ENCODE measurements at places on chromosomes 12 and 14.

DNA sequence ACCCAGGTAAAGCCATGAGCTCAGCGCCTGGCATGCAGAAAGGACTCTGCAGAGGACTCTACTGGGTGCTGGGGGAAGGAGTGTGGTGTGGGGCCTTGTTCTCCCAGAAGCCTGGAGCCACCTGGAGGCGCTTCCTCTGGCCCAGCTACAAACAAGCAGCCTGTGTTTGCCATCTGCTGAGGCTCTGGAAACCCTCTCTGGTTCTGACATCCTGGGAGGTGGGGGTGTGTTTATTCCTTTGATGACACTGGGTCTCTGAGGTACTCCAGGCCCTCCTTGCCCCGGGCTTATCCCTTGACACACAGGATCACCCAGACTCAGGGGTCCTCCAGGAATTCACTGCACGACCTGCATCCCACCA lies 44.9 kb downstream of the RNF34 start:
- no peak for DNase-seq

GRCh38 chr12:57524814-57525614 lies 2.4 kb downstream of the MBD6 start:
- DNase-seq = no peak

DNA sequence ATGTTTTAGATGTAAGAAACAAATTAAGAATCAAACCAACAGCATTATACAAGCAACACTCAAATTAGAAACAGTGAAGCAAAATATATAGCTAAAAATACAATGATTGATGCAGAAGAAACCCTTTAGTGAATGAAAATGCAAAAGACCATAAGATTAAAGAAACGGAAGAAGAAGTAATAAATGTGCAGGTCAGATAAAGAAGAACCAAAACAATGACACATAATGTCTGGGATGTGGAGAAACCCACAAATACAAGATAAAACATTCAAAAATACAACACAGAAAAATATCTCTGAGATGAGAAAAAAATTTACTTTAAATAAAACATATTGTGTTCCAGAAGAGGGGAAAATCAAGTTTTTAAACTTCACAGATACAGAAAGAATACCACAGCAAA lies 73.4 kb upstream of the AVPR1A start:
- DNase-seq = no peak

- DNase-seq = no peak
Measured at GRCh38 chr12:45713078-45713477, 16.4 kb upstream of the ARID2 start.

GRCh38 chr12:6614513-6615172 lies 7.5 kb upstream of the CHD4 start:
- no peak for DNase-seq

- DNase-seq = no peak
Measured at GRCh38 chr12:104473374-104473983, 16.7 kb downstream of the CHST11 start.

DNA sequence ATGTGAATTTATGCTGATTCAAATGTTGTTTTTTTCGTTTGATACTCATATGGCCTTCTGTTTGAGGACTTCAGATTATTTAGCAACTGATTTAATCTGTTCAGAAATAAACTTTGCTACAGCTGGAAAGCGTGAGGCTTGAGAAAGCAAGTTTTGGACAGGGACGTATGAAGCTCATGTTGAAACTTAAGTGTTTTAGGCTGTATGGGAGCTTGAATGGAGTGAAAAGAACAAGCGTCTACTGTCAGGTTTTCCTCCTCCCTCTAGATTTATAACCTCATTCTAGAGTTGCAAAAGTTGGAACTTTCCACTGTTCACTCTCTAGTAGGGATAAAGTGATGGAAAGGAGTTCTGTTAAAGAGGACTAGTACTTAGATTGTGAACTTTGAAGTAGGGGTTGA lies 1.0 kb downstream of the PRPF39 start:
- no peak for DNase-seq

- no peak for DNase-seq
Measured at GRCh38 chr12:81668475-81668874, 90.7 kb downstream of the PPFIA2 start.

- DNase-seq = peak; percentile 3
Measured at GRCh38 chr14:102020058-102020971, 55.9 kb downstream of the DYNC1H1 start.

DNA sequence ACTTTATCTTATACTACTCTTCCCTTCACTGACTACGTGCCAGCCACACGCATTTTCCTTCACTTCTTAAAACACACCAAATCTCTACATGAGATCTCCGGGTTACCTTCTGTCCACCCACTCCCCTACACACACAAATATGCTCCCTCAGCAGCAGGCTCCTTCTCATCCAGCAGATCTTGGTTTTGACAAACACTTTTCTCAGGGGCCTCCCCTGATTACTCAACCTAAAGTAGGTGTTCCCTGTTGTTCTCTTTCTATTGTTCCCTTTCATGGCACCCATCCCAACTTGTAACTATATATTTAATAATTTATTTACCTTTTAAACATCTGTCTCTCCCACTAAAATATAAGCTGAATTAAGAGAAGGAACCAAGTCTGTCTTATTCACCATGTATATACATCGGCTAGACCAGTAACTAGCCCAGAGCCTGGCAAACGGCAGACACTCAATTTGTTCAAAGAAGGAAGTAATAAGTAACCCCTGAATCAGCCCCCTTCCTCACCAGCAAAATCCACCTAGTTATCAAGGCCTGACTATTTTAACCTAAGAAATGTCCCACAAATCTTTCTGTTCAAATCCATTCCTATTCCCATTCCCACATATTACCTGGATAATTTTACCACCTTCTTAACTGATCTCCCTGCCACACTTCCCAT lies 2.7 kb downstream of the C2CD5 start:
- DNase-seq = no peak

DNA sequence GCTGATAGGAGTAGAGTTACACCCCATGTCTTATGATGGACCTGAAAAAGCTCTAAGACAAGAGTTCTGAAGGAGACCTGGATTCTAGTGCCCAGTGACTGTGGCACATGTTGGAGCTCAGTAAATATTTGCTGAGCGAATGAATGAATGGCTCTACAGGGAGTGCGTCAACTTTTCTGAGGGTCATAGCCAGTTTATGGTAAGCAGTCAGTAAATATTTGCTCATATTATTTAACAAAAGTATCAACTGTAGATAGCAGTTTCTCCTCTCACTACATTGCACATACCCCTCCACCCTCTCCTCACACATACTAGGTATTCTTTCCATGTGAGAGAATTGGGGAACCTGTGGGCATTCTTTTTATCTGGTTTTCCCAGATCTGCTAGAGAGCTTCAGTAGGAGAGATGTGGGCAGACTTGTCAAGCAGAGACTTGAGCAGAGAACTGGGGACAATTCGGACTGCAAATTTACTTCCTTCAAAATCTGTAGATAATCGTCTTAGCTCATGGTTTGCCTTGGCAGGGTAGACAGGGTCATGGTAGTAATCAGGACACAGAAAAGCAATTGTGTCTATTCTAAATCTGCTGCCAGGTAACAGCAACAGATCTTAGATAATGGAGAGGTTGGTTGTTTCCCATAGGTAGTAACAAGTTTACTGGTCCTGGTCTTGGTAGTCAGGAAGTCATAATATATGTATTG lies 5.7 kb downstream of the SLC4A8 start:
- no peak for DNase-seq

DNA sequence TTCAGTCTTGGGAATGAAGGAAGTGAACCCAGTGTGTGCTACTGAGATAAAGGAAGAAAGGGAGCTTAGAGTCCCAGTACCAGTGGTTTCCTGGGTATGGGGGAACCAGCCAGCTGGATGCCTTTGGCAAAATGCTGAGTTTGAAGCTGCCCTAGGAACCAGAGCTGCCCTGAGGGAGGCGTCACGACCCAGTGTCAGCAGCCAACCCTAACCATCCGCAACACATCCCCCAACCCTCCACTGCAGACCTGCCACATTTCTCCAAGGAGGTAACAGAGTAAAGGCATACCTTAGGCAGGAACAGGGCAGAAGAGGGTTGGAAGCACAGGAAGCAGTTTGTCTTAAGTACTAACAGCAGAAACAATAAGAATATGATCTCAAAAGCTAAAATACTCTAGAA lies 28.6 kb downstream of the PRDM4 start:
- no peak for DNase-seq

DNA sequence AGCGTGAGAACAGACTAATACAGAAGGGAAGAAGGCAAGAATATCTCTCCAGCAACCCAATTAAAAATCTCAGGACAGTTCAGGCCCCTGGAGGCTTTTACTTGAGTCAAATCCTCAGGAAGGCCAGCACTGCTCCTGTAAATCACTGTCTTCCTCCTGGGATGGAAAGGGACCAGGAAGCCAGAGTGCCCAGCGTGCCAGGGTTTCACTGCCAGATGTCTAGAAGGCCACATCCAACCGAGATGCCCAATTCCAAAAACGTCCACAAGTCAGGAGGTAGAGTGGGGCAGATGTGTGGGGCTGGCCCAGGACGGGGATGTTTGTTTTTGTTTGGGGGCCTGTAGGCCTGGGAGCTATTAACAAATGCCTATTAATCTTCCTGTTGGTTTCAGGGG lies 332.0 kb downstream of the MED13L start:
- no peak for DNase-seq

GRCh38 chr14:104341532-104342434 lies 203.4 kb downstream of the KIF26A start:
- no peak for DNase-seq

DNA sequence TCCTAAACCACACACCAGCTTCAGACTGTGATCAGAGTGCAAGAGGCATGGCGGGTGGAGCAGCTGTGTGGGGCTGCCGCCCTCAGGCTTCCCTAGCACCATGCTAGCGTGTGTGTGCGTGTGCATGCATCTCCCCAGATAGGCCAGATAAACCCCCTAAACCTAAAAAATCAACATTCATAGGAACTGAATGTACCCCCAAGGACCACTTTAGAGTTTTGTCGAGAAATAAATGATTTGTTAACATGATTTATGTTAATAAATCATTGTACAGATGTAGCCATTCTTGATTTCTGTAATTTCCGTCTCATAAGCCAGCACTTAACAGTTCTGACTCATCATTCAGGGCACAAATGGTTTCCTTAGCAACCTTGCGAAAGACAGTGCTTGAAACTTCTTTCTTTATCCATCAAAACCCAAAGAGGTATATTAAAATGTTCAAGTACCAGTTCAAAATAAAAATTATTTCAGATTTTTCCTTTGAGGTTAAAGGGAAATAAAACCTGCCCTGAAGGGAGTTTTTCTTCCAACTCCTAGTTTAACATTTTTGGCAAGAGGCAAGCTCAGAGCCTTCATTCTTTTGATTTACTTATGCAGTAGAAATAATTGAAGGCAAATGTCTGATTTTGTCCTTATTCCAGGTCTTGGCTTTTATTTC lies 206.2 kb upstream of the RGS6 start:
- DNase-seq = no peak

DNA sequence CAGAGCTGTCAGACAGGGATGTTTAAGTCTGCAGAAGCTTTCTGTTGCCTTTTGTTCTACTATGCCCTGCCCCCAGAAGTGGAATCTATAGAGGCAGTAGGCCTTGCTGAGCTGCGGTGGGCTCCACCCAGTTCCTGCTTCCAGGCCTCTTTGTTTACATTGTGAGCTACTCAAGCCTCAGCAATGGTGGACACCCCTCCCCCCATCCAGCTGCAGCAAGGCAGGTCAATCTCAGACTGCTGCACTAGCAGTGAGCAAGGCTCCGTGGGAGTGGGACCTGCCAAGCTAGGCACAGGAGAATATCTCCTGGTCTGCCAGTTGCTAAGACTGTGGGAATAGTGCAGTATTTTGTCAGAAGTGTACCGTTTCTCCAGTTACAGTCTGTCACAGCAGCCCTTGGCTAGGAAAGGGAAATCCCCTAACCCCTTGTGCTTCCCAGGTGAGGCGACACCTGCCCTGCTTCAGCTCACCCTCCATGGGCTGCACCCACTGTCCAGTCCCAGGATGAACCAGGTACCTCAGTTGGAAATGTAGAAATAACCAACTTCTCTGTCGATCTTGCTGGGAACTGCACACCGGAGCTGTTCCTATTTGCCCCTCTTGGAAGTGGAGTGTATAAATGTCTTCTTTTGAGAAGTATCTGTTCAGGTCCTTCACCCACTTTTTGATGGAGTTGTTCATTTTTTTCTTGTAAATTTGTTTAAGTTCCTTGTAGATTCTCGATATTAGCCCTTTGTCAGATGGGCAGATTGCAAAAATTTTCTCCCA lies 213.5 kb upstream of the SLC38A2 start:
- peak; percentile 14 for DNase-seq

- no peak for DNase-seq
Measured at GRCh38 chr14:105307052-105307727, 6.4 kb upstream of the BRF1 start.

DNA sequence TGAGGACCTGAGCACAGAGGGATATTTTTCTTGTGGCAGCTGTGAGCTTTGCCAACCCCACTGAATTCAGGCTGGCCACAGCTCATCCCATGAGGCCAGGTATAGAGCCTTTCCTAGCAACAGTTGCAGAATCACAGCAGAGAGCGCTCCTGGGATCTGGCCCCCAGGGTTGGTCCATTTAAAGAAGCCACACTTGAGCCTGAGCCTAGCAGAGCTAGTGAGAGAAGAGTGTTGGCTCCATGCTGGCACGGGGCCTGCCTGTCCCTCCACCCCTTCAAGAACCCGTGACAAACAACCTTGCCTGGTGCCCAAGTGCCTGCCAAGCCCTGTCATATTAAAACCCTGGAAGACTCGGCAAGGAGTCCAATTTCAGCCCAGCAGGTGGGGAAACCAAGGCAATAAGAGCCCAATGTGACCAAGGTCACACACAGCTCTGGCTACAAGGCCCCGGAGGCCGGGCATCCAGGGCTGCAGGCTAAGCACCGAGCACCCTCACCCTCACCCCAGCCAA lies 91.6 kb downstream of the LRRC74A start:
- no peak for DNase-seq

- no peak for DNase-seq
Measured at GRCh38 chr14:36556811-36557433, 25.5 kb downstream of the NKX2-8 start.

- DNase-seq = no peak
Measured at GRCh38 chr12:47894068-47894467, 10.7 kb downstream of the VDR start.

- no peak for DNase-seq
Measured at GRCh38 chr14:41865894-41866293, 259.2 kb downstream of the LRFN5 start.

GRCh38 chr14:31270196-31270772 lies 62.7 kb upstream of the HECTD1 start:
- no peak for DNase-seq

DNA sequence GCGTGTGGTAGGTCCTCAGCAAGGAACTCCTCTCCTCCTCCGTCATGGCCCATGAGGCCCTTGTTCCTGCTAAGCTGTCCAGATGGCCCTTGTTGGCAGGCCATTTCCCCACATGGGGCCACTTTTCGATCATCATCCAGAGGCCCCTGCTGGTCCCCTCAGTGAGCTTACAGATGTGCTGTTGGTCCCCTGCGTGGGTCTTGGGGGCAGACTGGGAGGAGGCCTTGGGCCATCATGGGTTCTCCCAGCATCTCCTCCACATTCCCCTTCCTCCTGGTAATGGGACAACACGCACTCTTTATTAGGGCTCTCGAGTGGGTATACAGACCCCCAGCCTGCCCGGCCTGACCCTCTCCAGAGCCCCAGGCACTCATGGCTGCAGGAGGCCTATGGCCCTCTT lies 114.7 kb downstream of the BEGAIN start:
- DNase-seq = no peak

Measured in activated CD8-positive, alpha-beta memory T cell treated with anti-CD3 and anti-CD28 coated beads for 1 hour (primary cell).